ENCODE measurements at places on chromosomes 16 and 17.

DNA sequence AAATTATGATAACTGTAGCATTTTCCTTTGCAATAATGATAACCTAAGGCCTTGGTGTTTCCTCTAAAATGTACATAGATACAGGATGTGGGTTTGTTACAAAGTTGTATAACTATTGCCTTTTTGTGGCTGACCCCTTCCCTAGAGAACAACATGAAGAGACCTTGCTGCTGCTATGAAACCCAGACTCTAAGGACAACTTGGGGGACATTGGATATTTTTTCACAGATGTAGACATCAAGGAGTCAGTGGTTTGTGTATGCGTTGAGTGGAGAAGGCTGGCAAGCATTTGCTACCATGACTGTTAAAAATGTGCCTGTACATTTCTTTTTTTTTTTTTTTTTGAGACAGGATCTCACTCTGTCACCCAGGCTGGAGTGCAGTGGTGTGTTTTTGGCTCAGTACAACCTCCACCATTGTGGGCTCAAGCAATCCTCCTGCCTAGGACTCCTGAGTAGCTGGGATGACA is 12.3 kb downstream of the HMOX2 start:
- no peak for DNase-seq

- peak; percentile 86 for DNase-seq
Measured at GRCh38 chr17:48026502-48027321, 10.9 kb downstream of the COPZ2 start.

DNA sequence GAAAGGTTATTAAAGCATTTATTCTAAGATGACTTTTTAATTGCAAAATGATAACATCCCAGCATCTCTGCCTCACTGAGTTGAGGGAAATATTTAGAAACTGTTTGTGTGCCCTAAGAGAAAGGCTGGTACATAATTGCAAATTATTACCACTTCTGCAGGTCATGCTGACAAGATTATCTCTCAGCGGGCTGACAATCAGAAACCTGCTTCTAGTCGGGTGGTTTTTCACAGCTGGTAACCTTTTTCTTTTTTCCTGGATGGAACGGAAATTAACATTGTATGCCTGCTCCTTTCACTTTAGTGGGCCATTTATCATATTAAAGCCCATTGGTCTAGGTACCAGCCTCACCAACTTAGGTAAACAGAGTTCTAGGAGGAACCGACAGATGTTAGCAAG is 17.0 kb upstream of the NUDT7 start:
- no peak for DNase-seq

GRCh38 chr17:29956225-29956624 is 14.8 kb downstream of the EFCAB5 start:
- DNase-seq = no peak

DNA sequence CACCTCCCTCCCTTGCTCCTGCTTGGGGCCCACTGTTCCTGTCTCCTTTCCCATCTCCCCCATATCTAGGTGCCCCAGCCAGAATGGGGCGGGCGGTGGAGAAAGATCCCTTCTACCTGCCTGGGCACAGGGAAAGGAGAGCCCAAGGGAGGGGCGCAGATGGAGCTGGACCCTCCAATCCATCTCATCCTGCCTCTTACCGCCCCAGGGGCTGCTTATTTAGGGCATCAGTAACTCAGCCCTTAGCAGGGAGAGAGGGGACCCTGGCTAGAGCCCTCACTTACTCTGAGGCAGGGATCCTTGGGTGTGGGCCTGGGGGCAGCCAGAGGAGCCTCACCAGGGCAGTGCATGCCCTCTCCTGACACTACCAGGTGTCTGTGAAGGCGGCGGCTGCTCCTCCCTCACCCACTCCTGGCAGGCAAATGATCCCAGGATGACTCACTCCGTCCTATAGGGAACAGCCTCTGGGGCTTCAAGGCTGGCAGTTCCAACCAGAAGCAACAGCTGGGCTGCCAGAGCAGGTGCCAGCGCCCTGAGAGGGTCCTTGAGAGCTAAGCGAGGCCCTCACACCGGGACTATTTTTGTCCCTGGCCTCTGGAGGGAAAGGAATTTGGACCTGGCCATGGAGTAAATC is 16.3 kb upstream of the BCAR1 start:
- DNase-seq = no peak

- DNase-seq = no peak
Measured at GRCh38 chr17:81034168-81034777, 678 bp upstream of the BAIAP2 start.

DNA sequence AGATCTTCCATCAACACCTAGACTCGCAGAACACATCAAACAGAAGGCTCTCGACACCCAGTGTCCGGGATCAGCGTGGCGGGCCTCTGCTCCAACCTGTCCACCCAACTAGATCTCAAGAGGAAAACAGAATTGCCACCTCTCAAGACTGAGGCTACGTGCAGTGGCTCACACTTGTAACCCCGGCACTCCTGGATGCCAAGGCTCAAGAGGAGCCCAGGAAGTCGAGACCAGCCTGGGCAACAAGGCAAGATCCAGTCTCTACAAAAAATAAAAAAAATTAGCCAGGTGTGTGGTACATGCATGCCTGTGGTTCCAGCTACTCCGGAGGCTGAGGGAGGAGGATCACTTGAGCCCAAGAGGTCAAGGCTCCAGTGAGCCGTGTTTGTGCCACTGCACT is 132.6 kb downstream of the ZFHX3 start:
- DNase-seq = no peak

DNA sequence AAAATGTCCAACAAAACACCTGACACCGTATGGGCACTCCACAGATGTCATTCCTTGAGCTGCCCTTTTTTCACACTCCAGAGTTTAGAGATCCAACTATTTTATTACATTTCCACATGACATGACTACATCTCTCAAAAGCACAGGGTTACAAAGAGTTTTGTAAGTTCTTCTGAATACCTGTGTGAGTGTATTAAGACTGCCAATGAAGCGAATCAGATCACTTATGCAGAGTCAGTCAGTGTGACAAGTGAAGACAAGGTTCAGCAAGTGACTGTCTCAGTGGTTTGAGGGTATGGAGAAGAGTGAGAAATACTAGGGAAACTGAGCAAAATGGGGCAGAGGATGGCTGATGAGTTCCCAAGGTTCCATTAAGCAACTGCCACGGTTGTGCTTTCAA is 8.4 kb downstream of the SDR42E1 start:
- no peak for DNase-seq

GRCh38 chr17:30558686-30559545 is 81.7 kb downstream of the GOSR1 start:
- no peak for DNase-seq

GRCh38 chr16:84577034-84577803 is 40.7 kb downstream of the COTL1 start:
- no peak for DNase-seq

GRCh38 chr17:80295559-80295958 is 34.9 kb downstream of the RNF213 start:
- no peak for DNase-seq

DNA sequence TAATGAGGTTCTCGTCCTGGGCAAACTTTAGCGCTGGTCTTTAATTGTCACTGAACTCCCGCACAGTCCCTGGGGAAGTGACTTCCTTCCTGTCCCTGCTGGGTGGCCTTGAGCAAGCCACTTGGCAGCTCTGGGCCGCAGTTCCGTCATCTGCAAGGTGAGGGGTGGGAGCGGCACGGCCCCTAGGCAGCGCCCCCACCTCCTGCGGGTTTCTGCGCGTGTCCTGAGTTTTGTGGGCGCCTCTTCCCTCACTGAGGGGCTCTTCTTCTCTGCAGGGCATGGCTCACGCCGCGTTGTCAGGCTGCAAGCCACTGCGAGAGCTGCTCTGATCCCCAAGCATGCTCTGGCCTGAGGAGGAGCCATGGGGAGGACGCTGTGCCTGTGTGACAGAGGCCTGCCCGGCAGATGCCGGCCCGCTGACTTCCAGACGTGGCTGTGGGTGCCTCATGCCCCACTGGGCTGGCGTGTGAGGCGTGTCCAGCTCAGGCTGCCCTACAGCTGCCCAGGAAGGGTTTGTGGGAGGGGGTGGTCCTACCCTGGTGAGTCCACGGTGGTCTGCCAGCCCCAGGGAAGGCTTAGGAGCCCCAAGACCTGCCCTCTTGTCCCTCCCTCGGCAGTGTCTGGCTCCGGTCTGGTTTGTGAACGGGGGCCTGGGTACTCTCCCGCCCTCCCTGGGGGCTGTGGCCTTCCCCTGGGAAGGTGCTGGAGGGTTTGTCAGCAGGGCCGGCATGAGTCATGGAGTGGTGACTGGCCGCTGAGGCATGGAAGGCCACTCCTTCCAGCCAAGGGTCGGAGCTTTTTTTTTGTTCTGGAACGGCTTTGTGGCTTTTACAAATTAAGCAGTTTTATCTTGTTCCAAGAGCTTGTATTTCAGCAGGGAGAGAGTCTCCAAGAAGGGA is 182.0 kb downstream of the SEC14L1 start:
- peak; percentile 67 for DNase-seq

GRCh38 chr16:21028728-21029127 is 121.9 kb downstream of the DNAH3 start:
- no peak for DNase-seq

GRCh38 chr17:18191967-18192366 is 8.3 kb downstream of the ALKBH5 start:
- peak; percentile 57 for DNase-seq

DNA sequence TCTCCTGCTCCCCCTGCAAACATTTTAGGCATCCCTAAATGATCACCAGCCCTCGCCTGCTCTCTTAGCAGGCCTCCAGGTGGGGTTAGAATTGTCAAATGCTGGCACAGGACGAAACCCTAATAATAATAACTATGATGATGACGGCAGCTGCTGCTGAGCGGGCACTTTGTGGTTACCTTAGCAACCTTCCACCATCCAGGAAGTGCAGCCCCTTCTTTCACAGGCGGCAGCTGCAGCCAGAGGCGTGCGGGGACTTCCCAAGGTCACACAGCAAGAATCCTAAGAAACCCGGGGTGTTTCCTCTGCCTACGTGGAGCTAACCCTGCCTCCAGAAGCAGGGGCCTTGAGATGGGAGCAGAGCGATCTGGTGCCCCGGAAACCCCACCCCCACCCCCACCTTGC is 22.4 kb upstream of the EIF1 start:
- DNase-seq = no peak

GRCh38 chr17:13568582-13569397 is 32.9 kb downstream of the HS3ST3A1 start:
- DNase-seq = no peak

- no peak for DNase-seq
Measured at GRCh38 chr17:10516065-10516464, 2.3 kb downstream of the MYH1 start.

DNA sequence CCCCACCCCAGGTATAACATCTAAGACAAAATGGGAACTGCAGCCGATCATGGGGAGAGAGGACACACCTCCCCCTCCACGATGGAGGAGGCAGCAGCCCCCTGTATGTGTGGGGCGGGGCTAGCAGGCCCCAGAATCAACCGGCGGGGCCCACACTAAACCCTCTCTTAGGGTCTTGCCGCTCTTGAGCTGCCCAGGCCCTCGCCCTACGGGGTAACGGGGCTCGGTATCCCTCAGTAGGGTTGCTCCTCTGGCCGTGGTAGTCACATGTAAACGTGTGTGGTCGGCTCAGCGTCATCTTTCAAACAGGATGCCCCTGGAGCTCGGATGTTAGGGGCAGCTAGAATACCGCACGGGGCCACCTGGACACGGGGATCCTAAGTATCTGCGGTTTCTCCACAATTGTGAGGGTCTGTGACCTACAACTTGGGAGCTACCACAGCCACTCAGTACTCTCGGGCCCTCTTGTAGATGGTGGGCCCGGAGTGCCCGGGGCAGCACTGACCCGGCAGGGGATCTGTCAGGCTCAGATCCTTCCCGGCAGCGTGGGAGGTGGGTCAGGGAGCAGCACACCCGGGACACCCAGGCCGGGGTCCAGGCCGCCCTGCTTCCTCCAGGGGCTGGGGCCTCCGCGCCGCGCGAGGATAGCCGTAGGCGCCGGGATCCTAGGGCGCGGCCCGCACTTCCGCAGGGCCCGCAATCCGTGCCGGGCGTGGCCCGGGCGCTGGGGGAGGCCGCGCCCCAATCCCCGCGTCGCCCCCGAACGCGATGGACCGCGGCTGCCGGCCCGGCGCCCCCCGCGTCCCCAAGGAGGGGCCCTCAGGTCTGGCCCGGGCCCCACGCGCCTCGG is 781 bp downstream of the ARHGDIA start:
- no peak for DNase-seq

DNA sequence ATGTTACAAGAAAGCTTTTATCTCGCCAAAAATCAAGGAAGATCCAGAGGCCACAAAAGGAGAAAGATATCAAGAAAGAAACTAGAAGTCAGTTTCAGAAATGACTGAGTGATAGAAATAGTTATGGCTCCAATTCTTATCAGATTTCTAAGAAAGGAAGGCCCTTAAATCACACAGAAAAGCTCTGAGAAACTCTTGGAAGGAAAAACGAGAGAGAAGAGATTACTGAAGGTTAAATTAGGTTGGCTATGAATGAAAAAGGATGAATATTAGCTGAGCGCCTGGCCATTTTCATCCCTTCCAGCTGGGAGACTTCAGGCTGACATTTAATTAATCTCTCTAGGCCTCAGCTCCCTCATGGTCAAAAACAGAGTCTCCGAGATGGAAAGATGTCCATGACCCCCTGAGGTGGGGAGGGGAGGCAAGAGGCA is 72.3 kb downstream of the CYTH1 start:
- no peak for DNase-seq

- DNase-seq = no peak
Measured at GRCh38 chr17:80318166-80318565, 57.5 kb downstream of the RNF213 start.

DNA sequence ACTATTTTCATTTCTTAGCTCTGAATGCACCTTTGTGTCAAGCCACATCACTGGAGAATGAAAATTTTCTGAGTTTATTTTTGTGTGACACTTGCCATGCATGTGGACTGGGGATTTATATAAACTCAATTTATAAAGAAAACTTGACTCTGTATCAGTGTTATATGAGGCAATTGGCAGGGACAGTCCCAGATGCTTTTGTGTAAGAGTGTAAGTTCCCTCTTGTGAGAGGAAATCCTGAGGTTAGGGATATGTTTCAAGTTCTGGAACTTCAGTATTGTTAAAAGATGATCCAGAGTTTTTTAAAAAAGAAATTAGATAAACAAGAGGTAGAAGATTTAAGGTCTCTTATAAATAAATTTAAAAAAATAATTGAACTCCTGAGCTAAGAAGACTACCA is 10.9 kb upstream of the CCL8 start:
- DNase-seq = no peak

DNA sequence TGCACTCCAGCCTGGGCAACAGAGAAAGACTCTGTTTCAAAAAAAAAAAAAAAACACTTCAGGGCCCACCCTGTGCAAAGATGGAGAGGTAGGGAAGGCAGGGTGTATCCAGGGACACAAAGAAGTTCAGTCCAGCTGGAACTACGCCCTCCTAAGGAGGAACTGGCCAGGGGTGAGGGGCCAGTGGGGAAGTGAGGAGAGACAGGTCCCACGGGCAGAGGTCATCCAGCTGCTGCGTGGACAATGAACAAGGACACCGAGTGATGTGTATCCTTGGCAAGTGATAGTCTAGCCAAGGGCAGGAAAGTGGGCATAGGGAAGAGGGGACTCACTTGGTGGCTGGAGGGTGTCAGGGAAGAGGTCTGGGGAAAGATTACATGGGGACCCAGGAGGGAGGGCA is 9.4 kb upstream of the RIPOR1 start:
- DNase-seq = no peak

- DNase-seq = no peak
Measured at GRCh38 chr17:66548659-66549310, 246.4 kb downstream of the PRKCA start.
